Fibroblast of villous mesenchyme (primary cell): ENCODE measurements at places on chromosomes 5 and 9. TPM values are rescaled to one million over a fixed set of nuclear protein-coding genes. Genes with fewer than 3 reads are reported as not detected.

The PRUNE2 gene
- 5.5 and 14.2 TPM in 2 replicates for total RNA-seq

The ARRDC1 gene
- total RNA-seq = 12.5 and 15.1 TPM in 2 replicates

The TAS2R1 gene
- 0.32 and 0.43 TPM in 2 replicates for total RNA-seq

The CEP78 gene
- 20.0 and 27.6 TPM in 2 replicates for total RNA-seq

The LRRC14B gene
- total RNA-seq = not detected in 2 replicates

The ZDHHC11 gene
- 0.64 and 0.86 TPM in 2 replicates for total RNA-seq

The FABP6 gene
- total RNA-seq = not detected in 2 replicates

The SLC2A8 gene
- 8.2 and 9.3 TPM in 2 replicates for total RNA-seq

The ABO gene
- total RNA-seq = not detected in 2 replicates

The ARHGEF37 gene
- total RNA-seq = 0.43 and 0.64 TPM in 2 replicates

The EMB gene
- 0.86 and 0.97 TPM in 2 replicates for total RNA-seq

The GDF9 gene
- total RNA-seq = not detected in 2 replicates

The IGIP gene
- total RNA-seq = 6.4 and 7.8 TPM in 2 replicates

The INSYN2B gene
- 11.0 and 12.5 TPM in 2 replicates for total RNA-seq

The C5orf58 gene
- total RNA-seq = not detected in 2 replicates

The SLC6A18 gene
- total RNA-seq = not detected in 2 replicates

The PCDHGA10 gene
- total RNA-seq = 11.7 and 12.2 TPM in 2 replicates

The ROR2 gene
- 3.0 and 5.2 TPM in 2 replicates for total RNA-seq

The CEL gene
- total RNA-seq = under 0.01 TPM in 2 replicates

The ZNF169 gene
- 3.9 and 4.7 TPM in 2 replicates for total RNA-seq

The ADAMTS6 gene
- total RNA-seq = 95.9 and 121 TPM in 2 replicates

The LIFR gene
- 30.3 and 40.2 TPM in 2 replicates for total RNA-seq

The LPAR1 gene
- 54.4 and 108 TPM in 2 replicates for total RNA-seq

The DRD1 gene
- under 0.01 TPM in 2 replicates for total RNA-seq

The MSX2 gene
- 0.32 and 0.43 TPM in 2 replicates for total RNA-seq

The TMEM252 gene
- total RNA-seq = not detected in 2 replicates

The ABLIM3 gene
- total RNA-seq = 22.2 and 32.8 TPM in 2 replicates

The CATSPER3 gene
- under 0.01 TPM in 1 of 2 replicates, not detected in the other for total RNA-seq

The DMGDH gene
- 4.5 and 6.9 TPM in 2 replicates for total RNA-seq

The EQTN gene
- not detected in 2 replicates for total RNA-seq

The IL5 gene
- not detected in 2 replicates for total RNA-seq

The BARHL1 gene
- not detected in 2 replicates for total RNA-seq

The GABRA6 gene
- total RNA-seq = not detected in 2 replicates

The SPATA31A3 gene
- total RNA-seq = not detected in 2 replicates

The IRX4 gene
- total RNA-seq = not detected in 2 replicates
